Stimulated activated CD4-positive, alpha-beta T cell treated with anti-CD3 and anti-CD28 coated beads, TNF-alpha, amount 100 ng/mL, for 1 hour (primary cell): ENCODE measurements at places on chromosomes 16 and 17.

DNA sequence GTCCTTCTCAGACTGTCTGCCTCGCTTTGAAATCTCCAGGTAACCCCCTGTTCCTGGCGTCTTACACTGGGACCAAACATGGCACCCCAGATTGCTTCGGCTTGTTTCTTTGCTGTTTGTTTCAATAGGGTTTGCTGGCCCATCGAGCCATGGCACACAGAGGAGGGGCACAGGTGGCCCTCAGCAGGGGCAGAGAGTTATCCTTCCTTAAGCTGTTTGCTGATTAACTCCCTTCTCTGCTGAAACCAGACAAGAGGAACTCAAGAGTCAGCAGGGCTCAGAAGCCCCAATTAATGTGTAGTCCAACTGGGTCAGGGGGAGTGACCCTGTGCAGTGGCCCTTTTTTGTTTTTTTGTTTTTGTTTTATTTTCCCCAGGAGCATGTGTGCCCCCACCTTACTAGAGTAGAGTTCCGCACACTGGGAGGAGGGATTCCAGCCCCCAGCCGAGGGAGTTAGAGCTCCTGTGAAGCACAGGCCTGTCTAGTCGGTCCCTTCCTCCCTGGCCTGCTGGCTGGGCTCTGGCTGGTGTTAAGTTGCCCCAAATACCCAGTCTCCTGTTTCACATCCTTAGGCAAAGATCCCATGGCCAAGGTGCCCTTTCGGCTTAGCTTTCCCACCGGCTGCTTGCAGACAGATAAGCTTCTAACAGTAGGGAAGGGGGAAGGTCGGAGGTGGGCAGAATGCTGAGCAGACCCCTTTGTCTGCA lies 39.3 kb downstream of the YPEL2 start:
- DNase-seq, result no peak

GRCh38 chr17:17180741-17181525 lies 25.2 kb downstream of the PLD6 start:
- DNase-seq, result no peak

DNA sequence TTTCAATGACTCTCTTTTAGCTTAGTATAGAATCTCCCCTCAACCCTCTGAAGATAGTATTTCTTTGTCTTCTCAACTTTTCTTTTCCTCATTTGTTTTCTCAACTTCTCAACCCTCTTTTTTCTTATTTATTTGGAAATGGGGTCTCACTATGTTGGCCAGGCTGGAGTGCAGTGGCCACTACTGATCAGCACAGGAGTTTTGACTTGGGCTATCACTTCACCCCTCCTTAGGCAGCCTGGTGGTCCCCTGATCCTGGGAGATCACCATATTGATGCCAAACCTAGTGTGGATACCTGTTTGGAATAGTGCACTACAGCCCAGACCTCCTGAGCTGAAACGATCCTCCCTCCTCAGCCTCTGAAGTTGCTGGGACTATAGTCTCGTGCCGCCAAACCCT lies 79.8 kb downstream of the PITPNC1 start:
- no peak for DNase-seq

DNA sequence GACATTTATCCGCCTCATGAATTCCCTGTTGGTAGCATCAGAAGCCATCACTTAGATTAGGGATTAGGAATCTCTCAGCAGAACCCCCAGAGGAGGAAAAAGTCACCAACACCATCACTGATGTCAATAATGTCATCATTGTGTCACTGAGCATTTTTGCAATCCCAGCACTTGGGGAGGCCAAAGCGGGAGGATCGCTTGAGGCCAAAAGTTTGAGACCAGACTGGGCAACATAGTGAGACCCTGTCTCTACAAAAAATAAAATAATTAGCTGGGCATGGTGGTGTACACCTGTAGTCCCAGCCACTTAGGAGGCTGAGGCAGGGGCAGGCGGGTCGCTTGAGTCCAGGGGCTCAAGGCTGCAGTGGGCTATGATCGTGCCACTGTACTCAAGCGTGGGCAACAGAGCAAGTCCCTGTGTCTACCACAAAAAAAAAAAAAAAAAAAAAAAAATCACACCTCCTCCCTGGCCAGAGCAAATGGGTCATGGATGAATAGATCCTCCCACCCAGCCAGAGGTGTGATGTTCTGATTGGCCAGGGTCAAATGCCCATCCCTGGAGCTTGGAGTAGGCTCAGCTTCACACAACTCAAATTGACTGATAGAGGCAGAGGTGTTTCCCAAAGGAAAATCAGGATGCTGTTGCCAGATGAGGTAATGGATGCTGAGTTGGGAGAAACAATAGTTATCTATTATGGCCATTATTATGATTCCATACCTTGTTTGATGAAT lies 31.6 kb downstream of the VWA3A start:
- no peak for DNase-seq
